ENCODE measurements at places on chromosomes 7 and 10.

- DNase-seq, result no peak
These were observed 193.1 kb downstream of the WDR37 start for GRCh38 chr10:1249142-1249920.

DNA sequence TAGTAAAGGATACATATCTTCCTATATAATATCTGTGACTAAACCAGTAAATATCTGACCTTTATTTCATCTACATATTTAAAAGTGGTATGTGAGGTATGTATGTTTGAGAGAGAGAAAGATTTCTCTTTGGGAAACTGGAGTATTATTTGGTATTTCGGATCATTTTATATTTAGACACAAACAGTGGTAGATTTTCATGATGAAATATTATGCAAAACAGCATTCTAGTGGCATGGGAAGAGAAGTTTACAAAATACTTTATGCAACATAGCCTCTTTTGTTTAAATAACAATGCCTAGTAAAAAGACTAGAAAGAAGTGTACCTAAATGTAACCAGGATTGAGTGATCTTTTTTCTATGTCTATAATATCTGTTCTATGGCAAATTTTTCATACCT, 98.6 kb upstream of the TMEM168 start:
- no peak for DNase-seq

- DNase-seq, result peak; percentile 68
These were observed 150.5 kb downstream of the PLXDC2 start for GRCh38 chr10:19966751-19967150.

DNA sequence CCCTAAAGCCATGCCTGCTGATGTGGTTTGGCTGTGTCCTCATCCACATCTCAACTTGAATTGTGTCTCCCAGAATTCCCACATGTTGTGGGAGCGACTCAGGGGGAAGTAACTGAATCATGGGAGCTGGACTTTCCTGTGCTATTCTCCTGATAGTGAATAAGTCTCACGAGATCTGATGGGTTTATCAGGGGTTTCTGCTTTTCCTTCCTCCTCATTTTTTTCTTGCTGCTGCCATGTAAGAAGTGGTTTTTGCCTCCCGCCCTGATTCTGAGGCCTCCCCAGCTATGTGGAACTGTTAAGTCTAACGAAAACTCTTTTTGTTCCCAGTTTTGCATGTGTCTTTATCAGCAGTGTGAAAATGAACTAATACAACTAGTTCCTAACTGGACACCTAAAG, 11.8 kb downstream of the MACROH2A2 start:
- DNase-seq, result no peak

- no peak for DNase-seq
These were observed 376.8 kb downstream of the HGF start for GRCh38 chr7:81393018-81393417.

- DNase-seq, result no peak
These were observed 677.5 kb downstream of the XPNPEP1 start for GRCh38 chr10:109245821-109246220.

DNA sequence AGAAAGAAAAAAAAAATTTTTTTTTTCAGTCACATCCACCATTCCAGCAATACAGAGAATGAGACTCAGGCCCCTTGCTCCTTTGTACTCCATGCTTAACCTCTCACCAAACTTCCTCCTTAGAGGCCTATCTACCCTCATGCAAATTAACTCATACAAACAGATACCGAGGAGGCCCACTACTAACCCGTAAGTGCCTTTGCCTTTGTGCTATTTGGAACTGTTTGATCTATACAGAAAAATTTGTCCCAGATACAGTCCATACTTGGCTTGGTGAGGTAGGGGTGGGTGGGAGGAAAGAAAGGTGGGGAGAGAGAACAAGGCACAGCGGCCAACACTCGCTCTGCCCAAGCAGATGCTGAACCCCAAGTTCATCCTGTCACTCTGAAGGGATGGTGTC, 87.8 kb upstream of the DUSP5 start:
- no peak for DNase-seq

DNA sequence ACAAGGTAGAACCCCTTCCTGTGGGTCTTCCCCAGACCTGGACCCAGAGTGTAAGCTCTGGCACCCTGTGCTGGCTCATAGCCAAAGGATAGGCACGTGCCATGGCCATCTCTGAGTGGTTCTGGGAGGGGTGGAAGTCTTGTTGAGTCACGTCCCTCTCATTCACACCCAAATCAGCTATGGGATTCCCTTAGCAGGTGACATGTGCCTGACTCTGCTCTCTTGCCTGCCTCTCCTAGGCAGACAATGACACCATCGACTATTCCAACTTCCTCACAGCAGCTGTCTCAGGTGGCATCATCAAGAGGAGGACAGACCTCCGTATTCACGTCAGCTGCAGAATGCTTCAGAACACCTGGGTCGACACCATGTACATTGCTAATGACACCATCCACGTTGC, 59.8 kb downstream of the C10orf120 start:
- no peak for DNase-seq

- peak; percentile 51 for DNase-seq
These were observed at the start of gene INA for GRCh38 chr10:103276896-103277712. INA (plus strand) TSS chr10:103277138; CDS start chr10:103277212, 74 bp downstream.

GRCh38 chr10:113026679-113027078, 76.6 kb downstream of the TCF7L2 start:
- DNase-seq, result peak; percentile 91

- peak; percentile 67 for DNase-seq
These were observed 49.0 kb downstream of the PRR15 start for GRCh38 chr7:29612596-29612995.

- DNase-seq, result no peak
These were observed at the start of gene GDF10 for GRCh38 chr10:47299611-47300428. GDF10 (plus strand) TSS chr10:47300197; CDS start chr10:47300652, 455 bp downstream.

DNA sequence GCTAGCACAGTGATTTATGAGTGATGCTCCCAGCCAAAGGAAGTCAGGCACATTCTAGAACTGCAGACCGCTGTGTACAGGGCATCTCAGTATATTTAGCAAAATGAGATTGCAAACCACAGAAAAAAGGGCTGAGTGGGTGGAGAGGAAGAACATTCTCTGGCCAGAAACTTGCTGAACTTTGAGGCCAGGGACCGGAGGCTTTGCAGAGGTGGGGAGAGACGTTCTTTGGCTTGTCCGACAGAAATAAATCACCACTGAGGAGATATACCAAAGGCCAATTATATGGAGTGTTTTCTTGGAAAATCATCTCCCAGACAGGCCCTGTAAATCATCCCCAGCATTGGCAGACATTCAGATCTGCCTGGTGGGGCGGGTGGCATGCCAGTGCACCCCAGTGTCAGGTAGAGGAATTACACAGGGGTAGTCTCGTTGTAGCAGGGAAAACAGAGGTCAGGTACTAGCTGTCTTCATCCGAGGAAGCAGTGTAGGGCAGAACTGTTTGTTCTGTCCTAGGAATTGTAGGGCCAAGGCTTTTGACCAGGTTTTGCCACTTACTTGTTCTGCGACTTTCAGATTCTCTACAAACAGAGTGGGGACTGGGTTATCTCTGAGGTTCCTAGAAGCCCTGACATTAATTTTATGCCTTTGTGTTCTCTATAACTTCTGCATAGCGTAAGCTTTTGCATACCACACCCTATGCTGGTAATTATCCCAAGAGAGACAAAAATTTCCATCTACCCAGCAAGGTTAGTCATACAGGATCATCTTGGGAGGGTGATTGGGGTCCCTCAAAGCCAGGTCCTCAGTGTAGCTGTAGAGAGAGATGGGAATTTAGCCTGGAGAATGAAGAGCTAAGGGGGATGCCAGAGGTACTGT, 655.6 kb downstream of the LRMDA start:
- peak; percentile 85 for DNase-seq

GRCh38 chr10:68517188-68517587, 10.1 kb downstream of the SLC25A16 start:
- DNase-seq, result peak; percentile 5

GRCh38 chr10:11120711-11121110, 103.0 kb downstream of the CELF2 start:
- DNase-seq, result no peak

GRCh38 chr7:111029574-111030251, 61.2 kb upstream of the LRRN3 start:
- peak; percentile 64 for DNase-seq

DNA sequence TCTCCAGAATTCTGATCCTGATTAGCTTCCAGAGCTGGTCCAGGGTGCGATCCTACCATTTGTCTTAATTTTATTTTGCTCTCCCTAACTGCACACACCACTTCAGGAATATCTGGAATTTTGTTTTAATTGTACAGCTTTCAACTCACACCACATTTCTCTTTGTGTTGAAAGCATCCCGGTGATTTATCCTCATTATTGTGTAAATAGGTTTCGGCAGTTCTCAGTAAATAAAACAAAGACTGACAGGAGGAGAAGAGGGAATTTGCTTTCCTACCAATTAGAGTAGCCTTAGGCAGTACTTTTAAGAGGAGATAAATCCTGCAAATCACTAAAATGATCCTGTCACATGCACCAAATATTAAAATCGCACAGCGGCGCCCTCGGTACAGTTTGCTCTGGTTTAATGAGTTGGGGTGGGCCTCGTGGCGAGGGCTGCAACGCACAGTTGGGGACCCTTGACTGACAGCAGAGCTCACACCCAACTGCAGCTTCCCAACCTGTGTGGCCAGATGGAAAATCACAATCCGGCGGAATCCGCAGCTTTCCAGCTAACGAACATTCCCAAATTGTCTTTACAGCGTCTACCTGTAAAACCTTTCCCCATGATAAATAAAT, 62.6 kb downstream of the EBF3 start:
- DNase-seq, result no peak

- no peak for DNase-seq
These were observed 37.7 kb upstream of the TOMM7 start for GRCh38 chr7:22860337-22860736.

GRCh38 chr7:151903249-151904032, 26.5 kb upstream of the PRKAG2 start:
- DNase-seq, result no peak

- DNase-seq, result peak; percentile 53
These were observed 1033.8 kb upstream of the AUTS2 start for GRCh38 chr7:68564306-68565135.

- DNase-seq, result no peak
These were observed 42.5 kb downstream of the JAKMIP3 start for GRCh38 chr10:132107949-132108877.

- DNase-seq, result no peak
These were observed 148.8 kb upstream of the ZMIZ1 start for GRCh38 chr10:78920011-78920410.

DNA sequence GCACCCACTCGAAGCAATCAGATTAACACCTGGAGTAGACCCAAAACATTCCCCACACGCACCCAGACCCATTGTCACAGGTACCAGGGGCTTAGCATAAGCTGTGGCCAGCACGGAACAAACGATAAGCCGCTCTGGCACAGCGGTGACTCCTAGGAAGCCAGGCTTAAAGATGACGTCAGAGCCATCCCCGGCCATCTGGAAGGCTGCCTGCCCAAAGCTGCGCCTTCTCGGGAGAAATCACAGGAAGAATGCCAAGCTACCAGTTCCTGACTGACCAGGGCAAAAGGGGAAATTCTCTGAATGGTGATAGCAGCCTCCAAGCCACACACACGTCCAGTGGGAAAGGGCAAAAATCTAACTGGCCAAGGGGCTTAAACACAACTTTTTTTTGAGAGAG, 13.0 kb upstream of the WIPI2 start:
- DNase-seq, result peak; percentile 21

GRCh38 chr7:102472126-102473041, 6.3 kb downstream of the POLR2J start:
- no peak for DNase-seq

DNA sequence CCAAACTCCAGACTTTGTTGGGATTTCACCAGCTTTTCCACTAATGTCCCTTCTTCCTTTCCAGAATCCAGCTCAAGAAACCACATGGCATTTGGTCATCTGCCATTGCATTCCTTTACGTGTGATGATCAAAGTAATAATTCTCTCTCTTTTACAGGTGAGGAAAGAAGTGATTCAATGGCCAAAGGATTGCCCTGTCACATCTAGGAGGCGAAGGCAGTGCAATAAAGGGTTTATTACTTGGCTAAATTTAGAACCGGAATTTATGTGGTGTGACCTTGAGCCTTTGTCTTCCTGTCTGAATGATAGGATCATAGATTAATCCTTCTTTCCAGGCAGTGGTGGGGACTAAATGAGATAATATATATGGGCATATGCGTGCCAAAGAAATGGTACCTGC, 58.3 kb upstream of the COBL start:
- no peak for DNase-seq

GRCh38 chr10:9198611-9199010, 1144.1 kb downstream of the GATA3 start:
- peak; percentile 81 for DNase-seq

- no peak for DNase-seq
These were observed 99.7 kb downstream of the ELMO1 start for GRCh38 chr7:37348982-37349381.

Measured in fibroblast of skin of abdomen (primary cell).